Activated CD8-positive, alpha-beta memory T cell treated with anti-CD3 and anti-CD28 coated beads for 24 hours (primary cell): ENCODE measurements at places on chromosomes 4 and X.

GRCh38 chr4:25821899-25822298 lies 40.9 kb downstream of the SEL1L3 start:
- DNase-seq: no peak

DNA sequence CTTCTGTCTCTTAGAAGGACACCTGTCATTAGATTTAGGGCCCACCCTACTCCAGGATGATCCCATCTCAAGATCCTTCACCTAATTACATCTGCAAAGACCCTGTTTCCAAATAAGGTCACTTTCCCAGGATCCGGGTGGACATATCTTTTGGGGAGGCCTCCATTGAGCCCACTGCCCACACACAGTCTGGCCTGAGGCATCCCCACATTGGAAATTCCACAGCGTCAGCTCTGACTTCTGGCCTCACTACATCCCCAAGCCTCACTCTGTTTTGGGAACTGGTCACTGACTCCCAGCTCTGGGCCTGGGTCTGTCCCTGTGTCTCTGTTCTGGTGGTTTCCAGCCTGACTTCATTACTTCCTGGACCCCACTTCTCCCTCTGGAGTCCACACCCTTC lies 285.5 kb downstream of the CRLF2 start:
- DNase-seq: no peak

- no peak for DNase-seq
Observed at GRCh38 chrX:80246271-80246670, 174.0 kb upstream of the TENT5D start.

- no peak for DNase-seq
Observed at GRCh38 chr4:105594099-105595010, 41.9 kb downstream of the ARHGEF38 start.

DNA sequence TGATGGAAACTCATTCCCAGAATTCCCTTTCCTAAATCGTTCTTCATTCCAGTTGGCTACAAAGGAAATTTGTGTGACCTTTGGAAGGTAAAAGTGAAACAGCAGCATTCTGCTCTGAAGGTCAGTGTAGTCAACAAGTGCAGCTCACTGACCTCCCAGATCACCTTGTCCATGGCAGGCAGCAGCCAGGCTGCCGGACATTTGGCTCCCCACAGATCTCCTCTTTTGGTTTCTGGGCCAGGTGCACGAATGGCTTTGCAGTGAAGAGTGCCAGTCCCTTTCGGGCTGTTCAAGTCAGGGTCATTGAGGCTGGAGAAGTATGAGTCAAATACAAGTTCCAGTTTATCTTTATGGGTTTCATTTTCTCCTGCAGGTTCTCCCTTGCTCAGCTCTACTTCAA lies 14.3 kb downstream of the GPRIN3 start:
- no peak for DNase-seq

GRCh38 chr4:159765382-159765781 lies 662.5 kb downstream of the RAPGEF2 start:
- DNase-seq: no peak

GRCh38 chrX:17579026-17579425 lies 158.3 kb upstream of the SCML1 start:
- no peak for DNase-seq
